ENCODE measurements at places on chromosomes 12 and 14. TPM values are rescaled to one million over a fixed set of nuclear protein-coding genes. Genes with fewer than 3 reads are reported as not detected.

MIP gene
- not detected for total RNA-seq

STAC3 gene
- 0.43 TPM for total RNA-seq

GPR84 gene
- not detected for total RNA-seq

APOLD1 gene
- 0.30 TPM for total RNA-seq

Data from A549 treated with CORT108297 at 1 μM for 4 hours (cell line).